ENCODE measurements at places on chromosomes 2 and 18.

- no peak for DNase-seq
These were observed 229.5 kb upstream of the MEX3C start for GRCh38 chr18:51426996-51427395.

- peak; percentile 33 for DNase-seq
These were observed 71.2 kb upstream of the COL3A1 start for GRCh38 chr2:188902901-188903491.

GRCh38 chr2:68176657-68177056, 19.0 kb downstream of the PNO1 start:
- DNase-seq: no peak

DNA sequence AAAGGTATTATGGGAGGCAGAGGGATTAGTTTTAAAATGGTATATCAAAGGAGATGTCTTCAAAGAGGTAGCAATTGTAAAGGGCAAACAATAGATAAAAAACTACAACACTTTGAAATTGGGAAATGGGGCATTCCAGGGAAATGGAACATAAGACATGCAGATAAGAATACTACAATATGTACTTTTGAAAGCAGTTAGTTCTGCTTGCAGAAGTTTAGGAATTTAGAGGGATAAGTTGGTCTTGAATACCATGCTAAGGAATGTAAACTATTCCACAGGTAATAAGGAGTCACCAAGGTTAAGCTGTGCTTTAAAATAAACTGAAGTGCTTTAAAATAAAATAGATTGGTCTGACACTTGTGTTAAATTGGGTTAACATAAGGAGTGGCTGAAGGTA, 571.7 kb upstream of the ACVR2A start:
- no peak for DNase-seq

GRCh38 chr2:176583607-176584006, 314.4 kb downstream of the MTX2 start:
- peak; percentile 88 for DNase-seq

- peak; percentile 34 for DNase-seq
These were observed 36.3 kb upstream of the SLC8A1 start for GRCh38 chr2:40488101-40488601.

DNA sequence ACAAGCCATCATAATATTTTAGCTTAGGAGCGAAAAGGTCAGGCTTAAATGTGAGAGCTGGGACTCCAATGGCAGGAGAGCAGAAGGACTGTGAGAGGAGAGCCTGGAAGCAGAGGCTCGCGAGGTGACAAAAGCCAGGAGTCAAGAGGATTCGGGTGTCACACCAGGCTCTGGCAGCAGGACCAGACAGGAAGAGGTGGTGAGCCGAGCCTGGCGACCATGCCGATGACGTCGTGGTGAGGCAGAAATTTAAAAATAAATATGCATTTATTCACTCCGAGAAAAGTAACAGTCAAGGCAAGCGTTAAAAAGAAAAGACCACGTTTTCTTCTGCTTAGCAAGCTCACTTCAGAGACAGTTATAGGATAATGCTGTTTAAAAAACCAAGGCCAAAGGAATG, 31.3 kb upstream of the ZNF236 start:
- DNase-seq: no peak

- DNase-seq: no peak
These were observed 16.8 kb upstream of the PAX3 start for GRCh38 chr2:222315443-222316121.

DNA sequence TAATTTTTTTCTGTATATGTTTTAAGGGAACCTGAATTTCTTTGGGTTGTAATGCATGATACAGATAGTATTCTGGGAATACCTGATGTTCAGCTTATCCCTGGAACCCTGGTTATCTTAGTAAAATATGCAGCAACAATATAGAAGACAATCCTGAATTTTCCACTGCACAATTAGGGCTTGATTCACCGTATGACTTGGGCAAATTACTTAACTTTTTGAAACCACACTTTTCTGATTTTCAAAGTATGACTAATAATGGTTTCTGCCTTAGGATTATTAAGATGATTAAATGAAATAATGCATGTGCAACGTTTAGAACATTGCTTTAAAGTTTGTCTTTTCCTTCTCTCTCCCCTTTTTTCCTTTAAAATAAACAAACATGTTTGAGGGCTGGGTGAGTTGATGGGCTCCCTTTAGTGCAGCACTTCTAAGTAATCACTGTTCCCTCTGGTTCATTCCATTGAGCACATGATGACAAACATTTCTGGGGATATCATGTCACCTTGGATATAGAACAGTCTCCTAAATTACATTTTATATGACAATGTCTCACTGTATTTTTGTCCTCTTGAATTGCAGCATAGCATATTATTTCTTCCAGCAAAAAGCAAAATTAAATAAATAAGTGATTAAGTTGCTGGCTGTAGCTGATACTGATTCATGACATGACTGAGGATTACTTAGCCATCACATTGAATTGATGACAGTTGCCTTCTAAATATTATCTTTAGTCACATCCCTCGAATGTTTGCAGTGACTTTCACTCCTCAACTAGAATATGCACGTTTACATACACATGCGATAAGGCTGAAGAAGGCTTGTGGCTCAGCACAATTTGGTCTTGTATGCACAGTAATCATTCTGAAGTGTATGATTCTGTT, 254.5 kb downstream of the NEDD4L start:
- no peak for DNase-seq

DNA sequence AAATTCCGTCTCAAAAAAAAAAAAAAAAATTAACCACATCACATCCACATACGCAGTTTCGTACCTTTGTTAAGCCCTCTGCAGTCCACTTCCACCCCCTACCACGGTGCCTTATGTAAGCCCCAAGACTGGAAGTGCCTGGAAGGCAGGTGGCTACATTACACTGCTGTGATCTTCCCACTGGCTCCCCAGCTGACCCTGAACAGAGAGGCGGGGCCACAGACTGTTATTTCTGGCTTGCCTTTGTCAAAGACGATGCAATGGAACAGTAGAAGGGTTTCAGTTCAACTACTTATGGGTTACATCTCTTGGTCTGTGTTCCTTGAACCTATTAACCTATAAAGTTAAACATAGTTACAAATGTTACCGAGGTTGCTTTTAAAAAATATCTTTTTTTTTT, 15.7 kb upstream of the COX7A2L start:
- no peak for DNase-seq

GRCh38 chr2:121897335-121897970, 142.0 kb downstream of the TSN start:
- DNase-seq: peak; percentile 70

GRCh38 chr2:37766106-37766505, 94.7 kb upstream of the CDC42EP3 start:
- peak; percentile 18 for DNase-seq

- DNase-seq: no peak
These were observed 59.1 kb downstream of the MIB1 start for GRCh38 chr18:21799721-21800120.

GRCh38 chr2:219020604-219021365, 20.5 kb downstream of the CFAP65 start:
- no peak for DNase-seq

GRCh38 chr2:189696223-189696622, 21.8 kb downstream of the ANKAR start:
- no peak for DNase-seq

- DNase-seq: peak; percentile 91
These were observed 33.8 kb upstream of the IMPA2 start for GRCh38 chr18:11947214-11948191.

- DNase-seq: no peak
These were observed 41.8 kb downstream of the CCDC102B start for GRCh38 chr18:68839701-68840100.

DNA sequence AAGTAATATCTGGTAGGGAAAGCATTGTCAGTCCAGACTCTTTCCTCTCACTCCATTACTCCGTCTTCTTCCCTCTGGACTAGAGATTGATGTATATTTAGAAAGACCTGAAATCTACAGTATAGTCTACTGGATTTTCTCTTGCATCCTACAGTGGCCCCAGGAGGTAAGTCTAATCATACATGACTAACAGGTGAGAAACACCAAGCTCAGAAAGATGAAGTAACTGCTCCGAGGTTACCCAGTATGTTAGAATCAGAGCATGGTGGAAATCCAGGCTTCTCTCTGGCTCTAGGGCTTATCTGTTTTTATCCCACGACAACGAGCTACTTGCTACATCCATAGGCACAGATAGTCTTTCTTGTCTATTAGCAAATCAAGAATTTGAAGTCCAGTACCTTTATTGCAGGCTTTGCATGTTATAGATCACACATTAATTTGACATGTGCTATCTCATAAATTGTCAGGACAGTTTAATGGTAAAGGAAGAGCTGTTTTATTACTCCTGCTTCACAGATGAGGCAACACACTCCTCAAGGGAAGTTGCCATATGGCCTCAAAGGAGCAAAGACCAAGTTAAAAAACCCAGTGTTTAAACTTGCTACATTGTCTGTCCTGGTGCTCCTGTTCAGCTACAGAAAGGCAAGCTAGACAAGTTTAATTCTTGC, 484.3 kb downstream of the THSD7B start:
- DNase-seq: no peak

DNA sequence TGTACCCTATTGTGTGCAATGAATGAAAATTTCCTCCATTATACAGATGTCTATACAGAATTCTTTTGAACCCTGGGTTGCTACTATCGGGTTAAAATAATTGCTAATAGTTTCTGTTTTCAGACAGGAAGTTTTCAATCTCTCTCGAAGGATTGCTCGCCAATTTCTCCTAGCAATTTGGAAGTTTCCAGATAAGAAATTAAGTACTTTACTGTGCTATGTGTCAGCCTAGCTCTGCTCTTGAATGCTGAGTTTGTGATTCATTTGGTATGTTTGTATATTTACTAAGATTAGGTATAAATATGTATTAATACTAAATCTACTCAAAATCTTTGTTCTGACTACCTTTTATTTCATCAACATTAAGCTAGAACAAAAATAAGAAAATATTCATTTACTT, 74.6 kb upstream of the ARL5A start:
- DNase-seq: no peak

DNA sequence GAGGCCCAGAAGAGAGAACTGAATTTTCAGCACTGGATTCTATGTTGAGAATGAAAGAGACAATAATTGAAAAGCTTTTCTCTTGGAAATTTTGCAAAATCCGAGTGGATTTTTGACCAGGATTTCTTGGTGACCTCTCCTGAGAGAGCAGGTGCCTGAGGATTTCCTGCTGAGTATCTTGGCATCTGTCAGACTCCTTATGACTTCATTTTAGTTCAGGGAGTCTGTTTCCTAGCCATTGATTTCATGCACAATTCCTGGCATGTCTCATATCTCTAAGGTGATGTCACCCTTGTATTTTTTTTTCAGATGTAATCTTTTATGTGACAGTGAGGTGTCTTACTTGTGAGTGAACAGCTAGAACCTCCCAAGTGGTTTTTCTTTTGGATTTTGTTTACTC, 195.9 kb downstream of the NEDD4L start:
- DNase-seq: peak; percentile 89

- no peak for DNase-seq
These were observed 122.0 kb upstream of the APCDD1 start for GRCh38 chr18:10332452-10332851.

DNA sequence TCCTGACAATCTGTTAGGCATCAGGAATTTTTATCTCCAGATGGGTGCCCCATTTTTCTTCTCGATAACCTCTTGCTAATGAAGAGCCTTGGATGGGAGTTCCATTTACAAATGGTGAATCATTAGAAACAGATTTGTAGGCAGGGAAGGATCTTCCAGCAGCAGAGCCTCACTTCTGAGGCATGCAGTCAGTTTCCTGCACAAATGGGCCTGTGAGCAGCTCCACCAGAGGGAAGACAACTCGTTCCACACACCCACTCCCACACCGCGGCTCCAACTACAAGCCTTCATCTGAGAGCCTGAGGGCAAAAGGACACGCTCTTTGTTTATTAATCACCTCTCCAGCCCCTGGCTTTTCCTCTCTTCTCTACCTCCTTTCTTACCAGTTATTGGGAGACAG, 108.5 kb downstream of the CTAGE1 start:
- peak; percentile 7 for DNase-seq

DNA sequence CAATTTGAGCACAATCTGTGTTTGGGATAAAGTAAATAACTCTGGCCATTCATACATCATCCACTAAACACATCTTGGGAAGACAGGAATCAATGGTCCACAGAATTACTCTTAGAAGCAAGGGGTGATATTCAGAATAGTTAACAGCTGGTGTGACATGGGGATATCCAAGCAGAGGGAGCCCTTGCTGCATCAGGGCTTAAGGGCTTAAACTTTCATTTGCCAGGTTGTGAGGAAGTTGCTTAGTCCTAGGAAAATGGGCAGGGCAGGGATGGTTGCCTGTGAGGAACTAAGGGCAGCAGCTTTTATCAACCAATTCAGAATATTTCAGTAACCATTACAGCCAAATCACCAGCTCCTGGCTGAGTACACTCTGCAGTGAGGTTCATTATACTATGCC, 2.0 kb upstream of the ITGA6 start:
- no peak for DNase-seq

DNA sequence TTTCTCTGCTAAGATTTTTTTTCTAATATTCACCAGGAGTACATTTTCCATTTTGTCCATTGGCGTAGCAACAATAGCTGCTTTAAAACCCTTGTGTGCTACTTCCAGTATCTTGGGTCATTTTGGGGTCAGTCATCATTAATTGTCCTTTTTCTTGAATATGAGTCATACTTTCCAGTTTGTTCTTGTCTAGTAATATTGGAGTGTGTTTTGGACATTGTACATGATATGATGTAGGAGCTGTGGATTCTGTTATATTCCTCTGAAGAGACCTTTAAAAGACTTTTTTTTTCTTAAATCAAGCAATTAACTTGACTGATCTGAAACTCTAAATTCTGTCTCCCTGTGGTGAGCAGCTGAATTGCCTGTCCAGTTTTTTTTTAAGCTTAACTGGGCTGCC, 40.8 kb downstream of the AGPS start:
- peak; percentile 37 for DNase-seq

DNA sequence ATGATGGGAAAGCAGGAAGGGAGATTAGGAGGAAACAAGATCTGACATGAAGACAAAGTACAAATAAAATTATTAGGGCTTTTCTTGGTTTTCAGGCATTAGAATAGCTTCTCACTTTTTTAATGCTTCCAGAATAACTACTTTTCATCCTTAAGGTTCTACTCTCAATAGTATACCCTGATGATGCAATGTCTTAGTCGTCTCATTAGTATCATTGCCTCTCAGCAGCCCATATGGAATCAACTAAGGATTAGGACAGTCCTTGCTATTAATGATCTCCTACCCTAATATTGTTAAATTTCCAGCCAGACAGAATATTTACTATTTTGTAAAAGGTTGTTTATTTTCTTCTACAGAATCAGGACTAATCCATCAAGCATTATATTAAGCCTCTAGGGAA, 55.9 kb downstream of the RELCH start:
- no peak for DNase-seq

DNA sequence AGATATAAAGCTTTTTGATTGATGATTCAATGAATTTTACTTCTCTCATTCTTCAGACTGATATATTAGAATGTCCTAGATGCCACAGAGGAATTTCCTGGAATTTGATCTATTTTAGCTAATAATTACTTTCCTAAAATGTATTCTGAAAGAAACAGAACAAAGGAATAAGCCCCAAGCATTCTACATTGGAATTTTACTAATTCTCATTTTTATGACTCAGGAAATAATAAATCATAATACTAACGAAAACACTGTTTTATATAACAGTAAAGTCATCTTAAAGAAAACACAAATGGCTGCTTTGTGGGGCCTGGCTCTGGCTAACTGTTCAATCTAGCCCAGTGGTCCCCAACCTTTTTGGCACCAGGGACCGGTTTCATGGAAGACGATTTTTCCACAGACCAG, 68.6 kb upstream of the LPIN2 start:
- peak; percentile 34 for DNase-seq

- DNase-seq: no peak
These were observed 41.5 kb downstream of the BIN1 start for GRCh38 chr2:127065299-127065939.

- DNase-seq: no peak
These were observed 2.9 kb upstream of the MEIS1 start for GRCh38 chr2:66431846-66432587.

- DNase-seq: peak; percentile 32
These were observed 81.6 kb downstream of the ASAP2 start for GRCh38 chr2:9288233-9288632.
